Stomach (tissue), 19 donors: ENCODE measurements at places on chromosomes 1 and 21. TPM values are rescaled to one million over a fixed set of nuclear protein-coding genes. Genes with fewer than 3 reads are reported as not detected.

DNA sequence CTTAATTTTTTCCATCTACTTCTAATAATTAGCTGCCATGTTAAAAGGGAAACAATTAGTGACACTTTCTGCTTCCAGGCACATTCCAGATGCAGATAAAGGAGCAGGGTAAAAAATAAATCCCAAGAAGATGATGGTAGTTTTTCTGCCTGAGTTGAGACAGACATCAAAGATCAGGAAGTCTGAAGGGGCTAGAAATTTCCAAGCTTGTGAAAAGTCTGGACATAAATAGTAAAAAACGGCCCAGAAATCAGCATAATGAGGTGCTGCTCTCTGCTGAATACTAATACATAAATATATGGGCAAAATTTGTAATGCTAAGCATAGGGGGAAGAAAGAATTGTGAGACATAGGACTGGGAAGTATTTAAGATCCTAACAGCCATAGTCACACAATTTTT is 460.0 kb upstream of the RGS18 start:
- no peak overlapping the region for H3K27ac ChIP-seq
- H3K36me3 ChIP-seq, result no peaks in the 10 kb centered on the region
- no peak overlapping the region for H3K4me3 ChIP-seq

GRCh38 chr1:244322791-244323521 is 128.8 kb downstream of the ADSS2 start:
- no peaks in the 10 kb centered on the region for H3K27me3 ChIP-seq
- no peaks in the 10 kb centered on the region for H3K36me3 ChIP-seq
- peak overlapping the region; percentile 91 for H3K27ac ChIP-seq
- H3K4me3 ChIP-seq, result peak overlapping the region; percentile 14
- peak; percentile 89 for DNase-seq

- H3K4me3 ChIP-seq, result no peak overlapping the region
- DNase-seq, result no peak
- H3K36me3 ChIP-seq, result no peaks in the 10 kb centered on the region
- H3K4me1 ChIP-seq, result no peaks in the 10 kb centered on the region
- H3K27ac ChIP-seq, result no peak overlapping the region
- peaks cover 39% of the 10 kb centered on the region for H3K27me3 ChIP-seq
These were observed 4.1 kb downstream of the IVL start for GRCh38 chr1:152912471-152912870.

- no peak overlapping the region for H3K4me3 ChIP-seq
- no peak for DNase-seq
- no peaks in the 10 kb centered on the region for H3K36me3 ChIP-seq
These were observed 5.8 kb downstream of the CASQ1 start for GRCh38 chr1:160196143-160196542.

DNA sequence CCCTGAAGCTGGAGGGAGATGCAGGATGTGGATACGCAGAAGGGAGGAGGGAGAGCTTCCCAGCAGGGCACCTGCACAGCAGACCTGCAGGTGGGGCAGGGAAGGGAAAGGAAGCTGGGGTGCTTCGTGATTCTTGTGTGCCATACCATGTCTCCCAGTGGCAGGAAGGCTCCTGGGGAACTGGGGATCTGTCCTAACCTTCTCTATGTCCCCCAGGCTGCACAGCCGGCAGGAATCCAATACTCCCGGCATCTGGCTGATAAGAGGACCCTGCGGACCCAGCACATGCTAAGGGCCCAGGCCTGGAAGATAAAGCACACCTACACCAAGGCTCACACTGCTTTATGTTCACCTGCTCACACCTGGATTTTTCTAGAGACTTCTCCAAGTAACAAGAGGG is 79.4 kb downstream of the ITPKB start:
- H3K27ac ChIP-seq, result no peak overlapping the region
- H3K4me3 ChIP-seq, result no peak overlapping the region
- no peaks in the 10 kb centered on the region for H3K36me3 ChIP-seq
- H3K4me1 ChIP-seq, result peaks cover 100% of the 10 kb centered on the region
- DNase-seq, result no peak

GRCh38 chr21:23900727-23901126 is 1706.6 kb downstream of the MRPL39 start:
- H3K36me3 ChIP-seq, result no peaks in the 10 kb centered on the region
- H3K27ac ChIP-seq, result no peak overlapping the region
- no peaks in the 10 kb centered on the region for H3K4me1 ChIP-seq
- H3K27me3 ChIP-seq, result no peaks in the 10 kb centered on the region

Gene LAPTM5
- polyA plus RNA-seq, result 33.1 TPM

Gene LHX8
- 0.05 TPM for polyA plus RNA-seq

Gene PRKAB2
- 6.7 TPM for polyA plus RNA-seq

Gene BCL2L15
- polyA plus RNA-seq, result 34.1 TPM
